ENCODE measurements at places on chromosomes 3 and 15.

DNA sequence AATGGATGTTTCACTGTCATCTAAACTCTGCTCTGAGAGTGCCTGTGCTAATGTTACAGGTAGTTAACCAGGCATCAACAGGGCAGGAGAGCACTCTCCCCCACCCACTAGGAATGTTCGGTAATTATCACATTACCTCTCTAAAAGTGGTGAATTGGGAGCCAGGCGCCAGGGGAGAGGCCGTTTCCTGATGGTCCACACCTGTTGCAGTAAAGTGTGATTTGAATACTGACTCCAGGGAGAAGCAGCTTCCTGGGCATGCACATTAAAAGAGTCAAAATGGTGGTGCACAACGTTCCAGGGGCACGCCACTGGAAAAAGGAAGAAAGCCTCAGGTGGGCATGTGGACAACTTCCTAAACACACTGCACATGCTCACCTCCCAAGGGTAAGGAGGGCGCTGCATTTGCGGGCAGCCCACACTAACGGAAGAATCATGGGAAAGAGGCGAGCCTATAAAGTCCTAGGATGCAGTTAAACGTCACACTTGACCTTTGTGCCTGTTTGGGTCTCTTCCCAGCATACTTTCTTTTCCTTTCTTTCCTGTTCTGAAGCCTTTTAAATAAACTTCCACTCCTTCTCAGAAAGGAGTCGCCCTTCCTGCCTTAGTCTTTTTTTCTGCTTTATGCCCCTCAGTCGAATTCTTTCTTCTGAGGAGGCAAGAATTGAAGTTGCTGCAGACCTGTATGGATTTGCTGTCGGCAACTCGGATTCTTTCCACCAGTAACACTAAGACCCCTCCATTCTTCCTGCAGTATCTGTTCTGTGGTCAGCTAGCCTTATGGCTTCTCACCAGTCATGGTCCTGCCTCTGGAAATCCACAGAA is 28.9 kb upstream of the GPD1L start:
- DNase-seq, result no peak

DNA sequence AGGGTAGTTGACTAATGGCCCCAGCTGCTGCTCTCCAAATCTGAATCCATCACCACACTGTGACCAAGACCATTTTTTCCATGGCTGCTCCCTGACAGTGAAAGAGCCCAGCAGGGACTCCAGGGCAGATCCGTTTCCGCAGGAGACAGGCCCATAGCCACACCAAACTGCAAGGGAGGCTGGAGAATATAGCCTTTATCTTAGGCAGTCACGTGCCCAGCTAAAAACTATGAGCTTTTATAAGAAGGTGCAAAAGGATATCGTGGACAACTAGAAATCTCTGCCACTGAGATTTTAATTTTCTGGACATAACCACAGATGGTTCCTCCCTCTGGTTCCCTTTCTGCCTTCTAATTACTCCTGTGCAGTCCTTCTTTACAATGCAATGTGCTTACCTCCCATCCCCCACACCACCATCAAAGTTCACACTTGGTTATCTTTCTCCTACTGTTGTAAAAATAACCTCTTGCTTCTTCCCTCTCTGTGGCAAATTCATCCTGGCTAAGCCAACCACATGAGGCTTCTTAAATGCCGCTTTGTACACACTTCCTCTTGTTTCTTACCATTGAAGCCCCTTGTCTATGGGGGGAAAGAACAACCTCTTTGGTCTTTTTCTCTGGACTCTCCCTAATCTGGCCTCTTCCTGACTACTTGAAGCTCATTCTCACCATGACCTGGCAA is 233.7 kb downstream of the SHQ1 start:
- DNase-seq, result no peak

GRCh38 chr3:107855710-107856109 is 235.1 kb downstream of the CD47 start:
- DNase-seq, result no peak

DNA sequence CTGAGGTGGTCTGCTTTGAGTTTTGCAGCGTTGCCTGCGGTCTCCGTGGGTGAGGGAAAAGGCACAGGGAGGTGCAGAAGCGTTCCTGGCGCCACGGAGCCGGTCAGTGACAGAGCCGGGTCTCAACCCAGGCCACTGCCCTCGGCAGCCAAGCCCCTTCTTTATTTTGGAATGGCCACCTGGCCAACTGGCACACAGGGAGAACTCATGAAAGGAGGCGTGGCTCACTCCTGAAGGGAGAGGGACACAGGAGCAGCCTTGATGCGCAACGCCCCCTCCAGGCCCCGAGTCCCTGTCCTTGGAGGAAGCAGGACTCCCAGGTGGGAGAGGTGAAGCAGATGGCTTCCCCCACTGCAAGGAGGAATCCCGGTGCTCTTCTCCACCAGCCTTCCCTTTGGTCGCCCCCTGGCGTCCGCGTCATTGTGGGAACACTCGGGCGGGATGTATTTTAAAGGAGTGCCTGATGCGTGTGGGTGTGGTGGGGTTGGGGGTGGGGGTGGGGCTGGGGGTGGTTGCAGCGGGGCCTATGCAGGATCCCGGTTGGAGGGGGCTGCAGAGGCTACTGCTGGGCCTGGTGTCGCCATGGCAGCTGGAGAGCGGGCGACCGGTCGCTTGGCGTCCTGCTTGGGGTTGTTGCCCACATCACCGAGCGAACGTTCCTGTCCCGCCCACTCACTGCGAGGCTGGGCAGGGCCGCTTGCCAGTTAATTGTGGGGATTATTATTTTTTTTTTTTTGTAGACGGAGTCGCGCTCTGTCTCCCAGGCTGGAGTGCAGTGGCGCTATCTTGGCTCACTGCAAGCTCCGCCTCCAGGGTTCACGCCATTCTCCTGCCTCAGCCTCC is 32.6 kb downstream of the APBA2 start:
- no peak for DNase-seq

- no peak for DNase-seq
Observed at GRCh38 chr3:25456723-25457670, 28.9 kb downstream of the RARB start.

DNA sequence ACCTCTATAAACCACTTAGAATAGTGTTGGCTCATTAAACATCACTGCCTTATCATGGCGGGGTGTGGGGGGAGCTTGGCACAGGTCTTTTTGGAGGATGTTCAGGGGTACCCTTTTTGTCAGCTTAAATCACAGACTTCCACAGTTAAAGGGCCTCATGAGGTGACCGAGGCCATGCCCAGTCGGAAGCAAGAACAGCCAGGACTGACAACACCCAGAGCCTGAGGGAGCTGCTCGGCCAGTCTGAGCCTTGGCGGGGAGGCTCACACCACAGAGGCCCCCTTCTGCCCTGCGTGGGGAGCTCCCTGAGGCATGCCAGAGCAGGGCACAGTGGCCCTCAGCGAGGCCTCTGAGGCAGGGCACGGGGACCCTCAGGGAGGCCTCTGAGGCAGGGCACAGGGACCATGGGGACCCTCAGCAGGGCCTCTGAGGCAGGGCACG is 49.5 kb downstream of the UMPS start:
- no peak for DNase-seq

DNA sequence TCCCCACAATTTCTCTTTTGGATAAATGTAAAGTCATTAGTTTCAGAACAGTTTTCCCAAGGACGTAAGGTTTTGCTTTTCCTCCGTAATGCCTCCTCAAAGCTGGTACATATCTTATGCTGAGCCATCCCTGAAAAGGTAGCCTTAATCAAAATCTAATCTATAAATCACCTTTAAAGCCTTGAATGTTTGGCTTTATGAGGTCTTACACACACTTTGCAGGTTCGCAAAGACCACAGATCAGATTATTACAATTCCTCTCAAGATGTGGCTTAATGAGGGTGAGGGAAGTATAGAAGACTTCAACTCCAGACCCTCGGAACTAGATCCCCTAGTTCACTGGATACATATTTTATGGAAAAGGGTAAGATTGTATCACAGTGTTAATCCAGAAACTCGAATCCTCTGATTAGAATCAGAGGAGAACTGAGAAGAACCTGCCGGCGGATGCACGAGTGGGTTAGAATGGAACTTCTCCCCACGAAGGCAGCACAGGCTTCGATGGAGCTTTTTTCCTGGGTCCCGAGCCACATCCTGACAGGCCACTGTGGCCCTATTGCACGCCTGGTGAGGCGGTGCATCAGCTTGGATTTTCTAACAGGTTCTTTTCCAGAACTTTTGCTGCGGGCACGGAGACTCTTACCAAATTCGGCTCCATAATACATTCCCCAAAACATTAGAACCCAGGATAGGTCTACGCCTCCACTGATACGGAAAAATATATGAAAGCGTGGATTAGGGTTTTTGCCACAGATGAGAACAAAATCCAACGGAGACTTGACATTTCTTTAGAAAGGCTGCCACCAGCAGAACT is 1.2 kb downstream of the CTXND1 start:
- no peak for DNase-seq

DNA sequence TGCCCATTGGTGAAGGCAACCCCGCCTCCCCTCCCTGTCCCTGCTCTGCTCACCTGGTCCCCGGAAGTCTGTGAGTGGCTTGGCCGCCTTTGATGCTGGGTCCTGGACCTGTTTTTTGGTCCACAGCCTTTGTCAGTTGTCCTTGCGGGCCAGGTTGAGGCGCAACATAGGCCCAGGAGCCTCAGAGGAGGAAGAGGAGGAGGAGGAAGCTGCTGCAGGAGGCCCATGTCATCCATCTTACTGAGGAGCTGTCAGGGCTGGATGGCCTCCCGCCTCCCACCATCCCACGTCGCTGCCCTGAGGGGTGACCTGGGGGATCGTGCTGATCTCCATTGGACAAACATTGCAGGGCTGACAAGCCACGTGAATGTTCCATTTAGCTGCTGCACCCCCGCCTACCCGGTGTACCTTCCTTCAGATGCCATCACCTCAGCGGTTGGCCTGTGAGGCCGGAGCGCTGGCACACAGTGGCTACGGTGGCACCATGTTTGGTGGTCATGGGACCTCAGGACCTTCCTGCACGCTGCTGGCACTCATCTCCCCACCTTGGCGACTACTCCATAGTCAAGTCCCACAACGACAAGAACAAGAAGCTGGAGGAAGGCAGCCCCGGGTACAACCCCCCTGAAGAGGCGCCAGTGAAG is 106.3 kb downstream of the SMAD6 start:
- DNase-seq, result no peak

DNA sequence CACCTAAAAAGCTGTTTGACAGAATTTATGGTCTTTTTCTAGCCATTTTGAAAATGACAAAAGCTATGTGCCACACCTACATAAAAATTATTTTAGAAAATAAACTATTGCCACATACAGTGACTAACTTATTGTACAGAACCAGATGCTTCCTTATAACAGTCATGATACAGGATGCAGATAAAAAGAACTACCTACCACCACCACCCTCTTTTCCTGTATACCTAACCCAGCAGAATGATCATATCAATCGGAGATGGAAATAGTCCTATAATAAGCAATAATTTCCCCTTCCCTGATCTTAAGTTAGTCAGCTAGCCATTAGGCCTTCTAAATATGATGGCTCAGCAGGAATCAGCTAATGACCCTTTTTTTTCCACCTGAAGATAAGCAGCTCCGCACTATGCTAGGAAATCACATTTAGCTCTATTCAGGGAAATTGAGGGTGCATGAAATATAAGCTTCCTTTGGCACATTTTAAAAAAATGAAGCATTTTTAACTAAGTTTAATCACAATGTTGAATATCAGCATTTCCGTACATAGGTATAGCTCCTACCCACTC is 155.5 kb upstream of the SETMAR start:
- DNase-seq, result no peak

- peak; percentile 9 for DNase-seq
Observed at GRCh38 chr15:43329217-43329959, 985 bp downstream of the LCMT2 start.

- DNase-seq, result peak; percentile 85
Observed at GRCh38 chr15:68543165-68544008, 35.4 kb upstream of the CORO2B start.

- no peak for DNase-seq
Observed at GRCh38 chr3:13110678-13111116, 37.5 kb upstream of the IQSEC1 start.

GRCh38 chr3:156160647-156161046 is 40.3 kb downstream of the KCNAB1 start:
- no peak for DNase-seq

- no peak for DNase-seq
Observed at GRCh38 chr15:58924327-58924726, 9.2 kb downstream of the SLTM start.

GRCh38 chr3:28949580-28949979 is 331.3 kb upstream of the RBMS3 start:
- DNase-seq, result no peak

- DNase-seq, result peak; percentile 37
Observed at GRCh38 chr15:68177742-68178141, 27.4 kb downstream of the CALML4 start.

DNA sequence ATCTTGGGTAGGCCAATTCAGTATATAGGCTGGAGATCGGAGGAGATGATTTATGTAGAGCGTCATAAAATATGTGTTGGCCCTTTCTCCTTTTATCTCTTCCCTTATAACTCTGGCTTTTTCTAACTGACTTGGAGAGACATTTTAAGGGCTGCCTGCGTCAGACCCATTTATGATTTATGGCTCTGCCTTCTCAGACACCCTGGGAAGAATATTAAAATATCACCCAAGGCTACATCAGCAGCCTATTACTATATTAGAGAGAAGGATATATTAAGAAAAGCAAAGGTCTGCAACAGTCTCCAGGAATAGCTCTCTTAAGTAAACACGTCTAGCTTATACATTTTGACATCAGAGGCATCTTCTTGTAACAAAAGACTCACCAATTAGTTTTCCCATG is 179.4 kb downstream of the SV2B start:
- DNase-seq, result no peak

DNA sequence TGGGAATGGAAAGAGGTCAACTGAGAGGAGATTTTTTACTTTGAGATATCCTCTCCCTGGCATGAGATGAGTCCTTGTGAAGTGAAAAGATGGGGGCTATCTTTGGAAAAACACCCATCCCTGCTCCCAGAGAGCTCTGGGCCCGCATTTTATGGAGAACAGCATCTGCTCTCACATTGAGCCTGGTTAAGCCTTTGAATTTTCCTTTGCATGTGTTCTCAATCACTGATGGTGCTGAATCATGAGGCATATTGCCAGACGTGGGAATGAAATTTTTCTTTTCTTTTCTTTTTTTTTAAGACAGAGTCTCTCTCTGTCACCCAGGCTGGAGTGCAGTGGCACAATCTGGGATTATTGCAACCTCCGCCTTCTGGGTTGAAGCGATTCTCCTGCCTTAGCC is 24.4 kb downstream of the TMEM45A start:
- DNase-seq, result no peak

DNA sequence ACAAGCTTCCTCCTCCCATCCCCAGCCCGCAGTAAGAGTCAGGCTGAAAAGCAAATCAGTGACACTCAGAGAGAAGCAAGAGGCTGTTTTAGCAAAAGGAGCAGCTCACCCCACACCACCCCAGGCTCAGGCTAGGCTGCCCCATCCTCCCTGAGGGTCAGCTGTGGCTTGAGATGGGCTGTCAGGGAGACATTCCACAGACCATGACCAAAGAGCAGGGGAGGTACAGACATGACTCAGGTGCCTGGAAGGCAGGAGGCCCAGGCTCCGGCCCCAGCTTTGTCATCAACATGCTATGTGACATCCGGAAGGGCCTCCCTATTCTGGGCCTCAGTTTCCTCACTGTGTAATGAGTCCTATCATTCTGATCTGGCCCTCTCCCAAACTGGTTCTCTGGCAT is 24.7 kb downstream of the HCN4 start:
- no peak for DNase-seq

GRCh38 chr3:56119575-56120349 is 348.5 kb downstream of the ERC2 start:
- peak; percentile 68 for DNase-seq

Data from GM04503 (cell line).